ENCODE measurements at places on chromosomes 16 and 17. TPM values are rescaled to one million over a fixed set of nuclear protein-coding genes. Genes with fewer than 3 reads are reported as not detected.

DNA sequence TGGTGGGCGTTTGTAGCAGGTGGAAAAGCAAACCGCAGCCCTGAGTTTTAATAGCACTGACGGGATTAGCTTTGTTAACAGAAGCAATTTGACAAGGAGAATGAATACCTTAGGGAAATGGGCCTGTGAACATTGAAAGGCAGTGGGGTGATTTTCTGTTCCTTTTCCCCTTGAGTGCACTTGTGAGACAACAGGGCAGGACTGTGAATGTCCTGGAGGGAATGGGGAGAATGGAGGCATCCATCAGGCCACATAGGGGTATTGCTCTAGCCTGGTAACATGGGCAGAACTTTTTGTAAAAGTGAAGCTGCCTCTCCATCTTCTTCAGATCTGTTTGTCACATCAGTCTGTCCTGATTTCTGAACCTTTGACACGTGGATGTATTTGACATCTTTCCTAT lies 26.2 kb downstream of the USP43 start:
- no peak for DNase-seq

DNA sequence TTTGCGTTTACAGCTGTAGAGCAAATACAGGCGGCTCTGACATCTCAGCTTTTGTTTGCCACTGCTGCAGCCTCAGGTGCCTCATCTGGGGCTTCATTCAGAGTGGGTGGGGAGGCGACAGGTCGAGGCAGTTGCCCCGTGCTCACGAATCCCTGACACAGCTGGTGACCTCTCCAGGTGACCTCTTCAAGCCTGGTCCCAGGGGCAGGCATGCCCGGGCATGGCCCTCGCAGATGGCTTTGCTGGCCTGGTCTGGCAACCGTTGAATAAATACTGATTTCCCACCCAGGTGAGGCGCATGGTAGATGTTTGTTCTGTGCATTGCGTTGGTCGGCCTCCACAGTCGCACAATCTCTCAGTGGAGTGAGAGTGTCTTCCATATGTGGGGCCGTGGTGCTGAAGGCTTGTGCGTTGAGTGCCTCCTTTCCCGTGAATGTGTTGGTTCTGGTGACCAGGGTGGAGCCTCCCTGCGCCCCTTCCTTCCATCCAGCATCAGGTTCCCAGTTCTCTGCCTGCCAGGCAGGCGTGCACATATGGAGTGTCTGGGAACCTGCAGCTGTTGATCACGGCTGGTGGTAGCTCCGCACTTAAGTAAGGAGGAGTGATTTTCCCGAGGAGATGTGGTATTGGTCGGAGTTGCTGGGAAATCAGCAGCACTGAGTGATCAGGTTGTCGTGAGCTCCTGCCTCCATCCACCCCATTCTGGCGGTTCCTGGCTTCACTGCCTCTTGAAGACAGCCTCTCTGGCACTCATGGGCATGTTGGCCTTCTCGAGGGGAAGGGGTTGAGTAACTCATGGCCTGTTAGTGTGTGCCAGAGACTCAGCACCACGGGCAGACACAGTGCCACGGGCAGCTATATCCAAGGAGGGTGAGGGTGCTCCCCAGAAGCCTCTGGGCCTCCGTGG lies 149.7 kb downstream of the RPTOR start:
- DNase-seq: no peak

DNA sequence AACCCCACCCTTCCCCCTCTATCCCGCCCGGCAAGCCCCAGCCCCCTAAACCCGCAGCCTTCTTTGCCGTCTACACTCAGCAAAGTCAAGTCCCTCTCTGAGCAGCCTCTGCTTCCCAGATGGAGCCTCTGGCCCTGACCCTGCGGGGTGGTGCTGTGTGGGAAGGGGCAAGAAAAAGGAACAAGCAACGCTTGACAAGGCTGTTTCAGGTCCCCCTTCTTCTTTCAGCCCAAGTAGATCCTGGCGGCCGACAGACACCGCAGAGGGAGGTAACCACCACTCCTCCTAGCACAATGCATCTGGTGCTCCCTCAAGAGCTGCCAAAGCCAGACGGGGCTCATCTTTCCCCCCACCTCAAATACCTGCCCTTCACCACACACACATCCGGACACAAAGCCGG lies 178.3 kb downstream of the ENGASE start:
- DNase-seq: no peak

The DDX52 gene
- 35.5 TPM for total RNA-seq

All from endothelial cell (in vitro differentiated cells).